ENCODE measurements at places on chromosomes 3 and 15.

GRCh38 chr3:186105543-186105942 is 3.3 kb downstream of the ETV5 start:
- DNase-seq, result no peak

DNA sequence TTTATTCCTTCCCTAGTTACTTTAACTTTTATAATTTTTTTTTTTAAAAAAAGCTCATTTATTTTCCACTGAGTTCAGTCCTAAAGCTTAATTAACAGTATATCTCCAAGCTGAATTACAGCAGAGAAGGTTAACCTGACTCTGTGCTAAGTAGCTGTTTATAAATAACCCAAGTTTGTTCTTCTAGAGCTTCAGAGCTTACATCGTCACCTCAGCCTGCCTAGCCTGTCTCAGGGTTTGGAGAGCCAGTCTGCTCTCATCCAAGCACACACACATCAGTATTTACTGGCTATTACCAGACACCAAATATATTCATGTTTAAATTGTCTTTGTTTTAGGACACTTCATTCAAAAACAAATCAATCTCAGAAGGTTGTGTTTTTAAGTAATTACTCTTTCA is 154.9 kb downstream of the CDIN1 start:
- DNase-seq, result no peak

DNA sequence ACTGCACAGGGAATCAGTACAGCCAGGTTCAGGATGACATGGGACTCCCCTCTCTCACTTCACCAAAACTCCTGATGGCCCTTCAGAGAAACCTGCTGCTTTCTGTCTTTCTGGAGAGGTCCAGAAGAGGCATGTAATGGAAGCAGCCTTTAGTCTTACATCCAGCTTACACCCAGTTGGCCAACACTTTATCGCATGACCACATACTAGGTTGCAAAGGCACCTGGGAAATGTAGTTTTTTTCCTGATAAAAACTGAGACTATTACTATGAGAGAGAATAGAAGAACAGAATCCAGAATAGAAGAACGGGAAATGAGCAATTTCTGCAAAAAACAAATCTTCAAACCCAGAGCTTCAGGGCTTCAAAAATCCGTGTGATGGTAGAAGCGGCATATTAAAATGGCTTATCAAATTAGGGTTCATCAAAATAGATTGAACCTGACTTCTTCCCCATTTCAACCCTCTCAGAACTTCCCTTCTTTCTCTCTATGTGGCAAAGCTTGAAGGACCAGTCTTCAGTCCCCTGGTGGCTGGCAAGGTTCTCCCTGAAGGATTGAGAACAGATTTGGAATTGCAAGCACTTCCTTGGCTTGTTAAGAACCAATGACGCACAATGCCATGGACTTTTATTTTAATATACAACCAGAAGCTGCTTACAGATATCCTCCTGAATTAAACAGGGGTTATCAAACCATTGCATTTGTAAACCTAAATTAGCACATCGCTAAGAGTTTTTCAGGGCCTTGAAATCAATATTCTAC is 34.4 kb downstream of the CORO2B start:
- no peak for DNase-seq

GRCh38 chr3:53921296-53921695 is 29.6 kb upstream of the SELENOK start:
- DNase-seq, result no peak

GRCh38 chr15:99343881-99344551 is 92.7 kb downstream of the LRRC28 start:
- no peak for DNase-seq

DNA sequence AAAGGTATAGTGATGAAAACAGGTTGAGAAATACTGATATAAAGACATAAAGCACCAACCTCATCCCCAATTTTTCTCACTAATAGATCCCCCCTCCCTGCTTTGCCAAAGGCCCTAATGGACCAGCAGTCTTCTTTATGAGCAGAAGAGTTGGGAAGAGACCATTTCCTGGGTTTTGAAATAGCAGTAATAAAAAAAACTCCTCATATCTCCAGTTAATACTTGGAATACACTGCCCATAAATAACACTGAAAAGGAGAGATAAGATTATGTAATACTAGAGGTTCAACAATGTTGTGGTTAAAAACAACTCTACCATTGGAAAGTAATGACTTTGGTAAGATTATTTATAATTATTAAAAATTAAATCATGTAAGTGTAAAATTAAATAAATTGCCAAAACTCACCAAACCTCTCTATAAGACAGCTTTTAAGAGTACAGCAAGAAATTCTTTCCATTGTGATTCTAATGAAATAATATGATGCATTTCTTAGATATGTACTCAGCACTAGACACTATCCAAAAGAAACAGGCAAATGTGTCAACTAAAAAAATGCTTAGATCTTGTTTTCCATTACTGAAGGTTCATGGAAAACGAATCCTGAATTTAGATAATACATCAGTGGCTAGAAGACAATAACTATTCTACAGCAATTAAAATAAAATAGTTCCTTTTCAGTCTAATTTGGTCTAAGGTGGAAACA is 88.2 kb downstream of the FAIM start:
- no peak for DNase-seq

GRCh38 chr3:31620656-31621055 is 87.9 kb downstream of the STT3B start:
- DNase-seq, result no peak

DNA sequence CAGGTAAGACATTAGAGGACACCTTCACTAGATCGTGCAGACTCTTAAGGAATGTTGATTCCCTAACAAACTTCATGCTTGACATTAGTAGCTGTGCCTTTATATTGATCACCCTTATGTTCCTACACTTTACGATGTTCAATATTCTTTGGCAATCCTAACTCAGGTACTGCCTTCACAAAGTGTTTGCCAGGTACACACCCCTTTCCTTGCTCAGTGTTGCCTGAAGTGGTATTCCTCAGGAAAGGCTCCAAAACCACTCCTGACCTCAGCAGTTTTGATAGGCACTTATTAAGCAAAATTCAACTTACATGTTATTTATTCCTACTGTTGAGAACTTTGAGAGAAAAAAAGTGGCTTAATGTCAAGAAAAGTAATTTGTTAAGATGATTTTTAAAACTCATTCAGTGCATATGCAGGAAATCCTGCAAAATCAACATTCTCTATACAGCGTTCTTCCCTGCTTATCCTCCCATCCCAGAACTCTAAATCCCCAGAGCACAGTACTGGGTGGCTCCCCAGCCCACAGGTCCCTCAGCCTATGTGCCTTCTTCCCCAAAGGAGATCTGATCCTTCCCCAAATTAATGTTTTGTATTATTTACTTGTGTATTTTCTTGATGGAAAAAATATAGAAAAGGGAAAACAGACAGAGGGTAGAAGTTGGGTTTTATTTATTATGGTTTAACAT is 260.7 kb downstream of the MECOM start:
- no peak for DNase-seq

GRCh38 chr3:191257286-191257685 is 58.2 kb downstream of the OSTN start:
- no peak for DNase-seq

GRCh38 chr3:167125612-167126407 is 254.3 kb downstream of the ZBBX start:
- no peak for DNase-seq

DNA sequence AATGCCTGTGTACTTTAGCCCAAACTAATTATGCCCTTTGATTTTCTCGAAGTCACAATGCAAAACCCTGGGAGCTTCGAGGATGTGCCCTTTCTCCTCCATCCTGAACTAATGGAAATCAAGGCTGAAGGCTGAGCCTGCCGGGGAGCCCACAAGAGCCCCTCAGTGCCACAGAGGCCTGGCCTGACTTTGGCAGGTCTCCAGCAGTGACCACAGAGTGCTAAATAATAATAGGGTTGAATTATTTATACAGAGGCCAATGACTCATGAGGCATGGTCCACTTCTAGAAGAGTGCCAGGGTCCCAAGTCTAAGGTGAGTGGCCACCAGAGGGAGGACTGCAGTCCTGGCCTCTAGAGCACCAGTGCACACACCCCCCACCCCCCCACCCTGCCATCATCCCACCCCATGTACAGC is 19.1 kb upstream of the GLCE start:
- no peak for DNase-seq

GRCh38 chr3:12644331-12644937 is 19.5 kb downstream of the RAF1 start:
- no peak for DNase-seq

All from GM12892 (cell line).